ENCODE measurements at places on chromosomes 12 and 14.

DNA sequence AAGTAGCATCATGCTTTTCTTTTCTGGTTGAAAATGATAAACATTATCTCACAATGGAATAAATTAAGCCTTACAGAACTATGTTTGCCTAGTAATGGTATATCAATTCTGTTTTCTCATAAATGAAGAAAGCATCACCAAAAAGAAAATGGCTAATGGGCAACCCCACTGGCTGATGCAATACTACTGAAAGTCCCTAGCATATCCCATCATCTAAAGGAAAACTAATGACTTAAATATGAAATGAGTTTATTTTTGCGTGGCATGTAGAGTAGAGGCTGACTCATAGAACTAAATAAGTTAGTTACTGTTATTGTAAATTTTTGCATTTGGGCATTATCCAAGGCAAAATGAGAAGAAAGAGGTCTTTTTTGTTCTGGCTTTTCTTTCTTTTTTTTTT, 1156.3 kb upstream of the SEL1L start:
- DNase-seq, result no peak

DNA sequence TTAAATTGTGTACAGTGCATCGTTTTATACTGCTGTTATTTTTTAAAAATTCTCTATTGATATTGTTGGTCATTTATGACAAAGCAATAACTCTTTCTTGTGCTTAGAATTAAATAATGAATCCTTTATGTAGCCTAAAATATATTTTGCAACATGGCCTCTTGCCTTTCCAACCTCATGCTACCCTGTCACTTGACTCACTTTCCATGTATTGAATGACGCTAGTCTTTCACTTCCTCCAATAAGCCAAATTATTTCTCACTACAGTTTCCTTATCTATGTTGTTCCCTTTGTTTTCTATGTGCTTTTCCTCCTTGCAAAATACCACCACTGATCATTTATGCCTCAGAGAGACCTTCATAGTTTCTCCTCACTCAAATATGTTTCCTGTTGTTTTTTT, 16.3 kb upstream of the EPYC start:
- DNase-seq, result no peak

DNA sequence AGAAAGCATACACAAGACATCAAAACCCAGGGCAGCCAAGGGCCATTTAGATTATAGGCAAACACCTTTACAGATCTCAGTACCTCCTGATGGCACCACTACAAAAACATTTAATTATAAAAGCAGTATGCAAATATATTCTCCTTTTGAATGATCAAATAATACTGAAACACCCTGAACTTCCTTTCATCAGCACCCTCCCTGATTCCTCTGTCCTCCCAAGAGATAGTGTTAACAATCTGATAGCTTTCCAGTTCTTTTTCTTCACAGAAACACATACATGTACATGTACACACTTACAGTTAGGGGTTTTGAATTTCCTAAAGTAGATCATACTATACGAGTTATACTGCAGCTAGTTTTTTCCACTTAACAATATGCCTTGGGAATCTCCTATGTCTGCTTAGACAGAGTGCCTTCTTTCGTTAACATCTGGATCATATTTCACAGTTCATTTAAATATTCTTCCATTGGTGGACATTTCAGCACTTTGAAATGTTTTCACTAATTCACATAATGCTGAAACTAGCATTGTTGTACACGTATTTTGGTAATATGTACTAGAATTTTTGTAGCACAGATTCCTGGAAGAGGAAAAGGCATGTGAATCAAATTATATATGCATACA, 35.2 kb downstream of the TDG start:
- DNase-seq, result no peak

GRCh38 chr14:75877292-75877691, 104.5 kb downstream of the TGFB3 start:
- no peak for DNase-seq

GRCh38 chr12:10753059-10753458, 29.9 kb upstream of the YBX3 start:
- no peak for DNase-seq

- no peak for DNase-seq
Measured at GRCh38 chr12:6471989-6472360, 1.5 kb upstream of the VAMP1 start.

DNA sequence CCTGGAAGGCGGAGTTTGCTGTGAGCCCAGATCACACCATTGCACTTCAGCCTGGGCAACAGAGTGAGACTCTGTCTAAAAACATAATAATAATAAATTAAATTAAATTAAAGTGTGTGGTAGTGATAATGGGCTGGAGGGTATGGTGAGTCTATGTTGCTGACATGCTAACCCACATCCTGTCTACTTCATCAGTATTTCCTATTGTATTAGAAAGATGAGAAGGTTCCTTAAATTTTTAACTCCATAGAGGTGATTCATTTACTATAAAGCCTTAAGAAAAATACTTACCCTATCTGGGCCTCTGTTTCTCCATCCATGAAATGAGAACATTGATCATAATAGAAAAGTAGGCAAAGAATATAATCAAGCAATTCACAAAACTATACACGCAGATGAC, 280.5 kb downstream of the FBXL14 start:
- DNase-seq, result no peak

DNA sequence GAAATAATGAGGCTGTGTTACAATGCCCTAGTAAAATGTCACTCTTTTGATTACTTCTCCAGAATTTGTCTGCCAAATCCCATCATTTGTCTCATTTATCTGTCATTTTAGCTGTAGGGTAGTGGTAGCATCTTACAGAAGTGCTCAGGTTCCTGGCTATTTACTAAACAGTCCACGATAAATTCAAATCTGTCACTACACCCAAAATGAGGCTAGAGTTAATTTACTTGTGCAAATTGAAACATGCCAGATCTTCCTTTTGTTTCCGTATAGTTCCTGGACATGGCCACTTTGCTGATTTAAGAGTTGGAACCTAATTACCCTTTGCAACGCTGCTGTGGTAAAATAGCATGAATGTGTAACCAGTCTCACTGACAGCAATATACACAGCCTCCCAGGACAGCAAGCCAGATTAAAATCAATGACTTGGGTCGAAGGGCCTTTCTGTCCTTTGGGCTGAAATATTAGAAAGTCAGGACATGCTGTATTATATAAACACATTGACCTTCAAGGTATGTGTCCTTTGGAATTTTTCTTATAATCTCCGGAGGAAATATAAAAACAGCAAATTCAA, 485.4 kb downstream of the MDGA2 start:
- no peak for DNase-seq

GRCh38 chr14:69288011-69288771, 28.2 kb downstream of the GALNT16 start:
- DNase-seq, result no peak

- DNase-seq, result no peak
Measured at GRCh38 chr12:77120156-77121085, 55.1 kb upstream of the E2F7 start.

DNA sequence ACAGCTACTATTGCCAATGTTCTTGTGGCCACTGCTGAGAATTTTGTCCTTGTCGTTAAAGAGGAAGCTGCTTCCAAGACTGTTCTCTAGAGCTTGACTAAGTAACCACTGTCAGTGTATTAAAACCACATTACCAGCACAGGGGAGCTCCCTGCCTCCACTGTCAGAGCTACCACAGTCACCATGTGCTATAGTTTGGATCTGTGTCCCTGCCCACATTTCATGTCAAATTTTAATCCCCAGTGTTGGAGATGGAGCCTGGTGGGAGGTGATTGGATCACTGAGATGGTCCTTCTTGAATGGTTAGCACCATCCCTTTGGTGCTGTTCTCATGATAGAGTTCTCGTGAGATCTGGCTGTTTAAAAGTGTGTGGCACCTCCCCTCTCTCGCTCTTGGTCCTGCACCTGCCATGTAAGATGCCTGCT, 23.2 kb upstream of the RAP1B start:
- DNase-seq, result peak; percentile 78

GRCh38 chr12:130070126-130070611, 92.1 kb upstream of the FZD10 start:
- no peak for DNase-seq

DNA sequence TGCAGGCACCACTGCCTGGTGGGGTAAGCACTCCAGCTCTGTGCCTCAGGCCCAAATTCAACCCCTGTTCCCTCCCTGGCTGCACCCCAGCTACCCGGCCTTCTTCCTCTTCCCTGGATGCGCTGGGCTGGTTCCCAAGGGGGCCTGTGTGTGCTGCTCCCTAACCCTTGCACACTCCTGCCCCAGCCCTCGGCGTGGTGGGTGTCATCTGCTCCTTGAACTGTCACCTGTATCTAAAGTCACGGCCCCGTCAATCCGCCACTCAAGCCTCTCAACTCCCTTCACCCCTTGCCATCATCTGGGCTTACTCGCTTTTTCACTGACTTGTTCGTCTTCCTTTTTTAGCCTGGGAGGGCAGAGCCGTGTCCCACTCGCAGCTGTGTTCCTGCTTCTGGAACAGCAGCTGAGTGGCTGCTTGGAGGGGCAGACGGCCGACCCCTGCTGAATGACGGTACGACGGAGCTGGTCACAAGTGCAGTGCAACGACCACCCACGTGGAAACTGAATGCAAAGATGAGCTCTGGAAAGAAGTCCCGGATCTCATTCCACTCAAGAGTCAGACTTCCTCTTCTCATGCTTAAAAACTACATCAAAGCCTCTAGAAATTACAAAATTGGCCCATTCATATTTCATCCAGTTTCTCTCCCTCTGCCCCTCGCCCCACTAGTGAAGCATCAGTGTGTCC, 138.9 kb downstream of the PIWIL1 start:
- no peak for DNase-seq

- DNase-seq, result peak; percentile 74
Measured at GRCh38 chr12:113461666-113462065, 10.0 kb downstream of the LHX5 start.

- DNase-seq, result peak; percentile 55
Measured at GRCh38 chr12:107610021-107610859, 75.4 kb upstream of the PWP1 start.

GRCh38 chr14:20116748-20117147, 6.2 kb downstream of the OR4K17 start:
- peak; percentile 30 for DNase-seq

DNA sequence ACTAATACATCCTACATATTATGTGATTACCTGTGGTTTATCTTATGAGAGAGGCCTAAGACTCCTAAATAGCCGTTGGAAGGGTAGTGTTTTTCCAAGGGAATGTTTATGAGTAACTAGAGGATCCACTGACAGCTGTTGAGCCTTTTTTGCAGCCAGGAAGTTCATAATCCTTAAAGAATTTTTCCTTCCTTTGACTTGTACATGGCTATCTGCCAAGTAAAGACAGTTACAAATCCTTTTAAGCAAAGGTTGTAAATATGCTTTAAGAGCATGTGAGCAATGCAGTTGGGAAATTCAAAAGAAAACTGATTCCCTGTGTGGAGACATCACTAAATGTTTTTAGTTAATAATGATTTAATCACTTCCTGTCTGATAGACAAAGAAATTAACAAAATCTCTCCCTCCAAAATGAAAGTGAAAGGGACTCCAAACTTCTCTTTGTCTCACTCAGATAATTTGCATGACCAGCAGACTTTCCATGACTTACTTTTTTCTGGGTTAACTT, 333.8 kb downstream of the PDZRN4 start:
- peak; percentile 57 for DNase-seq

GRCh38 chr14:23517650-23518326, 33.8 kb downstream of the ZFHX2 start:
- DNase-seq, result no peak

DNA sequence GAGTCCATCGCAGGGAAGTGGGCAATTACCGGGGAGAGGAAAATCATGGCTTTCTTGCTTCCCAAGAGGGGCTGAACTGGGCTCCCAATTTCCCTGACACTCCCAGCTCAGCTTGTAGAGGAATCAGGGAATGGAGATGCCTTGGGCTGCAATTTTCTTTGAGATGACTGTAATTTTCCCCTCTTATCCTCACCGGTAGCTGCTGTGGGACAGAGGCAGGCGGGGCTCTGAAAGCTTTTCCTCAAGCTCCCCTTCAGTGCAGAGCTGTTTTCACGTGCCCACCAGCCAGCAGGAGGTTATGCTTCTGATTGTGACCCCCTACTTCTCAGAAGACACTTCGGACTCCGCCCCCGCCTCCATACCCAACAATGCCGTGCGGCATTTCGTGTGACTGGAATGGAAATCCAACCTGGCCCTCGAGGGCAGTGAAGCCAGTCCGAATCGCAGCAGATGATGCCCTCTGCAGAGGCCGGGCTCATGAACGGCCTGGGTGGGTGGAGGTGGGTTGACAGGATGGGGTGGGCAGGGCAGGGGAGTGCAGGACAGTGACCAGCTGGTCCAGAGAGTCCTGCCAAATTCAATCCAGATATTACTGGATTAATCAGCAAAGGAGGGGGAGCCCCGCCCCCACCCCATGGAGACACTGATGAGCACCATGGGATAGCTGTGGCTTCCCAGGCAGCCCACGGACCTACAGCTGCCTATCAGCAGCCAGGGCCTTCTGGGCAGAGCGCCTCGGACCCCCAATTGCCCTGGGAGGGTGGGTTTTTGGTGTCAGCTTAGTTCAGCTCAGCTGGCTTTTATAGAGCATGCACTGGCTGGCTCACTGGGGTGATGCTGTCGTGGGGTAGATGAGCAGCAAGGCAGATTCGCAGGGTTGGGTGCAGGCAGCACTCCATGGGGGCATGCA, 37.6 kb downstream of the RTL1 start:
- no peak for DNase-seq

- no peak for DNase-seq
Measured at GRCh38 chr14:91284791-91285548, 40.5 kb upstream of the GPR68 start.

DNA sequence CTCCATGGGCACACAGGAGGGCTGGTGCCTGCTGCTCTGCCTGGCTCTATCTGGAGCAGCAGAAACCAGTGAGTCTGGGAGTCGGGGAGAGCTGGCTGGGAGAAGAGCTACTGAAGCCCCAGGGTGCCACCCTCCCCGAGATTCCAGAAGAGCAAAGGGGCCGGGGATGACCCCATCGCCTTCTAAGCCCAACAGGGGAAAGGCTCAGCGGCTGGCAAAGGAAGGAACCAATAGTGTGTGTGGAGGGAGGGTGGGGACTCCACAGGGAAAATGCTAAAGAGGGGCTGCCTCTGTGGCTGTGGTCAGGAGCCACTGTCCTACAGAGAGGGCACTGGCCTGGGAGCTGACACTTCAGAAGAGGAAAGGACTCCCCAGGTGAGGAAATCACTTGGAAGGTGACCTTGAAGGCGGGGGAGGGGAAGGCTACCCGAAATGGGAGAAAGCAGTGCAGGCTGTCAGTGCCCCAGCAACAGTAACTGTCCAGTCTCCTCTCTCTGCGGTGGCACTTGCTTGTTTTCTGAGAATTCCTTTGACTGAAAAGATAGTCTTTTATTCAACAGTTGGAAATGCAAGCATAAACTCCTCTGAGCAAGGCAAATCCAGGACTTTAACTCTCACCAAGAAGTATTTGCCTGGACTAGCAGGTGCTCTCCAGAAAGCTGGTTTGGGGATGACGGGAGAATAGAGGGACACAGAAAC, 552 bp downstream of the TAPBPL start:
- peak; percentile 60 for DNase-seq

DNA sequence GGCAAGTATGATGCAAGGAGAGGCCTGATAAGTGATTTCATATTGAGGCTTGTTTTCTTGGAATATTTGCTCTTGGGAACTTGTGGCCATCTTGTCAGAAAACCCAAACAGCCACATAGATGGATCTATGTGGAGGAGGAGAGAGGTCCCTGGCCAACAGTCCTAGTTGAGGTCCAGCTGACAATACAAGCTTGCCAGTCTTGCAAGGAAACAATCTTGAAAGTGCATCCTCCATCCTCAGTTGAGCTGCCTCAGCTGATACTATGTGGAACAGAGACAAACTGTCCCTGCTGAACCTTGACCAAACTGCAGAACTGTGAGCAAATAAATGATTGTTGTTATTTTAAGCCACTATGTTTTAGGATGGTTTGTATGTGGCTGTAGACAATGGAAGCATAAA, 146.4 kb downstream of the TMX1 start:
- DNase-seq, result no peak

GRCh38 chr12:24470050-24470449, 478.9 kb downstream of the BCAT1 start:
- peak; percentile 66 for DNase-seq
